H9 (cell line): ENCODE measurements at places on chromosomes 12 and 14. TPM values are rescaled to one million over a fixed set of nuclear protein-coding genes. Genes with fewer than 3 reads are reported as not detected.

DNA sequence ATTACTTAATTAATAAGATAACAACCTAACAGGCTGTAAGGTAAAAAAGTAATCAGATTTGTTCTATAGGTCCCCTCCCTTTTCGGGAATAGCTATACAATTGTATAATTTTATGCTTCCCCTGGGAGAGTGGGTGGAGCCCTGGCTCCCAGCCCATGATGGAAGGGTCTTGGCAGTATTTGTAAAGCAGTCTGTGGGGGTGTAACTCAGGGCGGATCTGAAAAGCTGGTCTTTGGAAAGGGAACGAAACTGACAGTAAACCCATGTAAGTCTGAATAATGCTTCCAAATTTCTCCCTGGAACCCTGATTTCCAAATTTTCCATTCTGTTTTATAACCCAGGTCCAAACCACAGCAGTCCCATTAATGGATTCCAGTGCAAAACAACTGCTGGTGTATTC lies 110.4 kb downstream of the DAD1 start:
- DNase-seq, result no peak

COCH gene
- 25.8 and 26.0 TPM in 2 replicates for total RNA-seq

GRCh38 chr12:88391556-88391955 lies 188.7 kb downstream of the KITLG start:
- DNase-seq, result no peak

DNA sequence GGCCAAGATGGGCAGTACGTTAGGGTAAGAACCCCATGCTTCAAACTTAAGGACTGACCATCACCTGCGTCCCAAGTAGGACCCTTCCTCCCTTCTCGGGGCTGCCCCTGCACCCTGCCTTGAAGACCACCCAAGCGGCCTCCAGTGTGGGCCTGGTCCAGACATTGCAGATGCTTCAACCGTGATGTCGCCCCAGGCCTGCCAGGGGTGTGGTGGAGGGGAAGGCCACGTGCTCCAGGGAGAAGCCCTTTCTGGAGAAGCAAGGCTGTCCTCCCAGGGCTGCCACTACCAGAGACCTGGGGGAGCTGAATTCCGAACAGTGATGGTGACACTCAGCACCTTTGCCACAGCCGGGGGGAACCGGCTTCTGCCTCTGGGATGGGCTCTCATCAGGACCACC lies 13.3 kb downstream of the NGB start:
- no peak for DNase-seq

TIMM9 gene
- total RNA-seq, result 51.4 and 52.3 TPM in 2 replicates

ADSS1 gene
- total RNA-seq, result 7.8 and 8.5 TPM in 2 replicates

DNA sequence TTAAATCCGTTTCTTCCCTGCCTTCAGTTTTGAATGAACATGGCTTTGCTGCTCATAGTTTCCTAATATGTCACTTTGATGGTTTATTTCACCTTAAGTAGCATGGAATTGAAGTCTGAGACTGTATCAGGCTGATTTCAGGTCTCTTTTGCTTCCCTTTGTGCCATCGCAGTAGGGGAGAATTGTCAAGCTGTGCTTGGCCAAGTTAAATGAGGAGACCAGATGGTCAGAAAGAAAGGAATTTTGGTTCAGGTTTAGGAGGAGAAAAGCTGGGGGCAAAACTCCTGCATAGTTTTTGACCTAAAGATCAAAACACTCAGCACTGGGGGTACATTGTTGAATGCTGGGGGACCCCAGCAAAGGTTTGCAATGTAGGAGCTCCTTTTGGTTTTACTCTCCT lies 398.4 kb downstream of the NUAK1 start:
- DNase-seq, result no peak

- peak; percentile 86 for DNase-seq
Observed at GRCh38 chr12:118850244-118850825, 131.0 kb upstream of the SRRM4 start.
